ENCODE measurements at places on chromosomes 1 and 21. TPM values are rescaled to one million over a fixed set of nuclear protein-coding genes. Genes with fewer than 3 reads are reported as not detected.

The PDIK1L gene
- polyA plus RNA-seq = 2.9 TPM

DNA sequence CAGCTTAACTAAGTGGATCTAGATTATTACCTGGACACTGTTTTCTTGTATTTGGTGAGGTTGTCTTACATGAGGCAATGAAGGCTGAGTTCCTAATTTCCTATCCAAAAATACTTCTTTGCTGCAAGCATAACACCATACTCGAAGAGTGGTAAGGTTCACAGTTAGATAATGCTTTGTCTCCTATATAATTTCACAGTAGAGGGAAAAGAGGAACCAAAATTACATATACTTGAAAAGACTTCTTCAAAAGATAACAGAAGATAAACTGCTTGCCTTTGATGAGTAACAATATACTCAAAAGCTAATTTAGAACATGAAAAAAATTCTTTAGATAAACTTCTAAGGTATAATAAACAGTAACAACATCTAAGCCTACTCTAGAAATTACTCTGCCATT lies 20.4 kb downstream of the USP33 start:
- no peak overlapping the region for H3K27ac ChIP-seq
- no peaks in the 10 kb centered on the region for H3K4me1 ChIP-seq
- no peak overlapping the region for H3K4me3 ChIP-seq
- no peaks in the 10 kb centered on the region for H3K27me3 ChIP-seq
- DNase-seq = no peak

DNA sequence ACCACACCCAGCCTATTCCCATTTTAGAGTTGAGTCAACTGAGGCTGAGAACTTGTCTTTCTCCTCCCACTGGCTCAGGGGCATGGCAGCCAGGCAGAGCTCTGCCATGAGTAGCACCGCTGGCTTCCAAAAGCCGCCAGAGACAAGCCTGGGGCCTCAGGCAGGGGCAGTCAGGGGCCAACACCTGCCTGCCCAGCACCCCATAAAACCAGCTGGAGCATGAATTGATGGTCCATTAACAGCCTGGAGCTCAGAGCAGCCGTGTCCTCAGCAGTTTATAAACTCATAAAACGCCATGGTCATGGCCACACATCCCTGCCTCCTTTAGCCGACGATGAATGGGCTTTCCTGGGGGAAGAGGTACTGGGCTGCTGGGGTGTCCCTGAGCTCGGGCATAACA lies 50.6 kb upstream of the PAX7 start:
- no peak overlapping the region for H3K4me3 ChIP-seq
- no peak for DNase-seq
- no peak overlapping the region for H3K27ac ChIP-seq
- H3K27me3 ChIP-seq = no peaks in the 10 kb centered on the region
- no peaks in the 10 kb centered on the region for H3K36me3 ChIP-seq

- H3K27ac ChIP-seq = no peak overlapping the region
- no peaks in the 10 kb centered on the region for H3K36me3 ChIP-seq
- H3K4me1 ChIP-seq = no peaks in the 10 kb centered on the region
- DNase-seq = no peak
- H3K27me3 ChIP-seq = no peaks in the 10 kb centered on the region
Observed at GRCh38 chr1:169495046-169495775, 9.5 kb upstream of the SLC19A2 start.

DNA sequence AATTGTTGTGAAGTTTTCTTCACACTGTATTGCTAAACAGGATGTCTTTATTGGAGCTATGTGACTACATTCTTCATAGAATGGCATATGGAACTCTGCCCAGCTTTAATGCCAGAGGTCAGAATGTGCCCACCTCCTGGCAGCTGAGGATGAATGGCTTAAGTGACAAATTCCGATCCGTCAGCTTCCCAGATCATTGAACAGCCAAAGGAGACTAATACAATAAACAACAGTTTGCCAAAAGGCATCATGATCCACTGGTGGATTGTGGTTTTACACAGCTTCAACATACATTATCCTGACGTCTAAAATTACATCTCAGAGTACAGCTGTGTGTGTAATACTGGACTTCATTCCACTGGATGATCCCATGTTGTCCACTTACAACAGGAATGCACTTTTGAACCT lies 68.7 kb upstream of the C1orf105 start:
- H3K36me3 ChIP-seq = no peaks in the 10 kb centered on the region
- DNase-seq = no peak
- H3K27me3 ChIP-seq = no peaks in the 10 kb centered on the region
- no peak overlapping the region for H3K4me3 ChIP-seq
- H3K4me1 ChIP-seq = no peaks in the 10 kb centered on the region
- no peak overlapping the region for H3K27ac ChIP-seq

DNA sequence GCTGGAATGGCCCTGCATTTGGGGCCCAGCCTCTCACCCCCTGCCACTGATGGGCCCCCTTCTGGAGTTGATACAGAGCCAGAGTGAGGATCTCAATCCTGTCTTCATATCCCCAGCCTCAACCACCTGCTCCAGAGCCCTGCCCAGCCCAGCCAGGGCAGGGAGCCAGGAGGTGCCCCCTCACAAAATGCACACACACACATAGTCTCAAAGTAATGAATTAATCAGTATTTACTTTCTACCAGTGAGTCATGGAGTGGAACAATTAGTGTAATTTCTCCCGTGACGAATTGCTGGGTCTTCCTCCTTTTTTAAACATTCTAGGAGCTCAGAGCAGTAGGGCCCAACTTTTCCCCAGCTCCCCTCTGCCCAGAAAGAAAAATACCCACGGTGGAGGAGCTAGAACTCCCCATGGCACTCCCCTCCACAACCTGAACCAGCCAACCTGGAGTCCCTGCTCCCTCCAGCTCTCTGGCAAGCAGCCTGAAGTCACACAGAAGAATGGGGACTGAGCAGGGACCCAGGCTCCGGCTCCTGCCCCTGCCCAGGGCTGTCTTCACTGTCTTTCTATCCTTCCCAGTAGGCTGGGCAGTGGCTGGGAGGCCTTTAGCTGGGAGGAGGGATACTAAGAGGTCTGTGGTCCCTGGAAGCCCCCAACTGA lies 29.3 kb downstream of the SDC3 start:
- H3K4me3 ChIP-seq = no peak overlapping the region
- peaks cover 74% of the 10 kb centered on the region for H3K4me1 ChIP-seq
- H3K27ac ChIP-seq = peak overlapping the region; percentile 68
- peaks cover 28% of the 10 kb centered on the region for H3K36me3 ChIP-seq

Data from stomach (tissue), 19 donors.